ENCODE measurements at places on chromosomes 4 and X.

GRCh38 chr4:15414551-15415091 lies 13.2 kb upstream of the C1QTNF7 start:
- no peak for DNase-seq

- DNase-seq, result peak; percentile 29
Measured at GRCh38 chr4:42151568-42152506, 618 bp downstream of the BEND4 start.

DNA sequence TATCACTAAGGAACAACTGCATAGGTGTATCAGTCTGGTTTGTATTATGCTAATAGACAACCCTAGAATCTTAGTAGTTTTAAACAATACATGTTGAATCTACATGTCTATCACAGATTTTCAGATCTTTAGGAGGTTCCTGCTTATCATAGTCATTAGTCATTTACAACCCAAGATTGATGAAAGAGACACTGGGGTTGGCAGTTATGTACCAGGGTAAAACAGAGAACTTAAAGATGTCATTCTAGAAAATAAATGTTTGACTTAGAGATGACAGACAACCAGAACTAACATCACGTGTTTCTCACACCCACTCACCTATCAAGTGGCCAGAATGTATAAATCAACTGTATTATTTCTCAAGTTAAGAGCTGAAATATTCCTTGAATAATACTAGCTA lies 181.9 kb downstream of the PABPC4L start:
- DNase-seq, result no peak

GRCh38 chrX:107825698-107826237 lies at the start of gene MID2:
MID2 (plus strand) TSS chrX:107825866; CDS start chrX:107826427, 561 bp downstream.
- DNase-seq, result peak; percentile 15

DNA sequence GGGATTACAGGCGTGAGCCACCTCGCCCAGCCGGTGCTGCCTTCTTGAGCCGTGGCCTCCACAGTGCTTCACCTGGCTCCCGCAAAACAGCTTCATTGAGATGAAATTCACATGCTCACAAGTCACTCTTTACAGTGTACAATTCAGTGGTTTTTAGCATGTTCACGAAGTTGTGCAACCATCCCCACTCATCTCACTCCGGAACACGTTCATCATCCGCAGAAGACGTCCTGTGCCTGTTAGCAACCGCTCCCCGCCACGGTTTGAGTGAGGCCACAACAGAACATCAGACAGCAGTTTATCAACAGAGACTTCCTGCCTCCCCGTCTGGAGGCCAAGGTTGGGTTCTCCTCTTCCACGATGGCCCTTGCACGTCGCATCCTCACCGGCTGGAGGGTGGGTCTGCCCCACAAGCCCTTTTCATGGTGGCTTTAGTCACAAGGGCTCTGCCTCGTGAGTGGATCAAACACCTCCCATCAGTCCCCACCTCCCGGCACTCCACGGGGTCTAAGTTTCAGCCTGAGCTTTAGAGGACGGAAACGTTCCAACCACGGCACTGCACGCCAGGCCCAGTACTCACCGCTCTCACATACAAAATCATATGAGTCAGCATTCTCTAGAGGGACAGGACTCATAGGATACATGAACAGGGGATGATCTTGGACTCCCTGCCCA lies 29.6 kb upstream of the SPON2 start:
- peak; percentile 61 for DNase-seq

DNA sequence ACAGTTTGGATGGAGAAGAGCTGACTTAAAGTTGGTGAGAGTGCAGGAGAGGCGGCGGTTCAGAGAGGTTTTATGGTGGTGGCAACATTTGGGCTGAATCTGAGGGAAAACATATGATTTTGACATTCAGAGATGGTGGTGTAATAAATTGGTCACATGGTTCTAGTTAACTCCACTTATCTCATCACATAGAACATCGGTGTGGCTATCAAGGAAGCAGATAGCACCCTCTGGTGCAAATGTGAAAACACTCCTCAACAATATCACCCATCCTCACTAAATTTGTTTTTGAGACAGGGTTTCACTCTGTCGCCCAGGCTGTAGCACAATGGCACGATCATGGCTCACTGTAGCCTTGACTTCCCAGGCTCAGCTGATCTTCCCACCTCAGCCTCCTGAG lies 28.8 kb downstream of the SUPT20HL2 start:
- DNase-seq, result no peak

DNA sequence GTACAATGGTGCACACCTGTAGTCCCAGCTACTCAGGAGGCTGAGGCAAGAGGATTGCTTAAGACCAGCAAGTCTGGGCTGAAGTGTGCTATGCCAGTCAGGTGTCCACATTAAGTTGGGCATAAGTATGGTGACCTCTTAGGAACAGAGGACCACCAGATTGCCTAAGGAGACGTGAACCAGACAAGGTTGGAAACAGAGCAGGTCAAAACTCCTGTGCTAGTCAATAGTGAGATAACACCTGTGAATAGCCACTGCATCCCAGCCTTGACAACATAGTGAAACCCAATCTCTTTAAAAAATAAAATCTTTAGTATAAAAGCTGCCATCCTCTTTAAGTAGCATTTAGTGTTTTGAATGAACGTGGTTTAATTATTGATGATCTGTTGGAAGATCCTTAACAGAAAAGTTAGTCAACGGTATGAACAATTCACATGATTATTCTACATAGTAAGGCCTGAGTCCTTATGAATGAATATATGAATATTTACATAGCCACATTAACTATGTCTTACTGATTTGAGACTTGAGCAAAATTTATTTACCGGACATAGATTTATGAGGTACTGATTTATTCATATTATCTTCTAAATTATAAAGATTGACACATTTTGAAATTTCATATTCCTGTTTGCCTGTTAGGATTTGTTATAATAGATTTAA lies 63.2 kb downstream of the UBE2K start:
- no peak for DNase-seq

GRCh38 chrX:151570561-151570960 lies 7.1 kb downstream of the PASD1 start:
- DNase-seq, result no peak

DNA sequence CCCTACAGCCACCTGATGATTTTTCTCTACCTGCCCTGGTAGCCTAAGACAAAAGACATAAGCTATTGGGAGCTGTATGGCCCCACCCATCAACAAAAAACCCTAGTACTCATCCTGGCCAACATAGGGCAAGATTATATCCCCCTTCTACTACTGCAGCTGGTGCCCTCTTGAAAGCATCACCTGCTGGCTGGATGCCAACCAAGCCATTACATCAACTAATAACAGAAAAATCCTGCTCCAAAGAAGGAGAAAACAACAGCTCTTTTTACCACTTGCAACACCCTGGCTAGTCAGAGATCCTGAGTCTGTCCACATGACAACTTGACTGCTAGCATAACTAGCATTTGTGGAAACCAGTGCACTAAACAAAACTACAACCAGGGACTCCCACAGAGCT lies 43.6 kb upstream of the UPRT start:
- DNase-seq, result no peak

DNA sequence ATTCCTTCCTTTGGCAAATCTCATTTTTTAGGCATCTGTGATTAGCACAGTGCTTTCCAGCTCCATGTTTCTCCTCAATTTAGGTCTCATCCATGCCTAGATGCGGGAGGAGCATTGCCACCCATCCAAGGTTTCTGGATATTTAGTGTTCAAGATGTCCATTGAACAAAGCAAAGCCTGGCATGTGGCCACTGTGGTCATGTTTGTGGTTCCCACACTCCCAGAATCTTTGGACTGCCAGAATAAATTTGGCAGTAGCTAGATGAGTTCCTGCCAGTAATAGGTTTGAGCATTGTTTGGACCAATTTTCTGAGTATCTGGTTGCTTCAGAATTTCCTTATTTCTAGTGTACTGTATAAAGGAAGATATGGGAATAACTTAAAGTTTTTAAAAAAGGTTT lies 1124.1 kb downstream of the ADGRL3 start:
- no peak for DNase-seq

DNA sequence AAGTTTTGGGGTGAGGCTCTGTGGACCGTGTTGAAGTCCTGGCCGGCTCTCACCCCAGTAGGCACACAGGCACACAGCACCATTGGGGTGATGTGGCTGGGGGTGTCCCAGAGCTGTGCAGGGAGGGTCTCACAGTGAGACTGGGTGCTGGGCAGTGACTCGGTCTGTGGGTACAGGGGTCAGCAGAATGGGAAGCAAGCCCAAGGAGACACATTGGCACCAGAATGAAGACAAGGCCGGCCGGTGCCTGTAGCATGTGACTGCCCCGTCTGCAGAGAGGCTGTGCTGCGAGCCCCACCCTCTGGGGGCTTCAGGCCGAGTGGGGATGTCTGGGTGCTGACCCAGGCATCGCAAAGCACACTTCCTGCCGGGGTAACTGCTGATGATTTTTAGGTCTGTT lies 5.2 kb downstream of the MAEA start:
- DNase-seq, result no peak

GRCh38 chr4:93467484-93468155 lies 360.9 kb upstream of the ATOH1 start:
- no peak for DNase-seq

DNA sequence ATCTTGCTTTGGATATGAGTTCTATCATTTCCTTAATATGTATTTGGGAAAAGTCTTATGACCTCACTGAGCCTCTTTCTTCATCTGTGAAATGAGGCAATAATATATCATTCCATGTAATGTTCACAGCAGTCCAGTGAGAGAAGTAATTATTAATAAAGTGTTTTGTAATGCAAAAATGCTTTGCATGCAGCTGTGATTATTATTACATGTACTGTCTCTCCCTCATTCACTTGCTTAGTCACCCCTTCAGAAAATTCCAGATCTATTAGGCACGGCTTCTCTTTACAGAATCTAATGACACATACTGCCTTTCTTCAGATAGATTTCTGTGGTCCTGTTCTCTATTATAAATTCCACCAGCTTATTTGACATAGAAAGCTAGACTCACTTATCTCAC lies 53.5 kb upstream of the FGF13 start:
- DNase-seq, result no peak

DNA sequence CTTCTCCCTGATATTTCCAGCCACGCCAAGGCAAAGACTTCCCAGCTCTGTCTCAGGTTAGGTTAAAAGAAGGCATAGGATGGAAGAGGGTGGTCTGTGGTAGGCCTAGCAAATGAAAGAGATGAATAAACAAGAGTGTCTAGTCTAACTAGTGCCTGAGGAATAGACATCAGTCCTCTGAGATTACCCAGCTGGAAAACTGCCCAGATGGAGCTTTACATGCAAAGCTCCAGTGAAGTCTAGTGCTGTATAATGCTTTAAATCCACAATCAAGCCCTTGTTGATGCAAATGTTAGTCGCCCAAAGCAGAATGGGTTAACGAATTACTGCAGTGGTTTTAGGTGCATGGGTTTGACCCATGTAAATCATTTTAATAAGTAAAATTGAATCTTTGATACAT lies 24.8 kb upstream of the GUCY1B1 start:
- DNase-seq, result no peak

- no peak for DNase-seq
Measured at GRCh38 chr4:121070696-121071639, 1.4 kb downstream of the NDNF start.

DNA sequence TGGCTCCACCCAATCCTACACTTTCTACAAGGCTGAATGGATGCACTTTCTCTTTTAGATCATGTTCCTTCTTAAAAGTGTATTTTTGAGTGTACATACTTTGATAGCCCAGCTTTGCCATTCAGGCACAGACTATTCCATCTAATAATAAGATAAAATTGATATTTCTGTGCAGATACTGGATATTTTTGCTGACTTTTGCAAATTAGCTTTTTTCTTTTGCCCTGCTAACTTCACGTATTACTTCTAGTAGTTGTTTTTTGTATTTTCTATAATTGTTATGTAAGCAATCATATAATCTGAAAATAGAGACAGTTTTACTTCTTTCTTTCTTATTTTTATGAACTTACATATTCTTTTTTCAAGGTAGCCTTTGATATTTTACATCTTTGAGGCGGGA lies 13.5 kb upstream of the GYPA start:
- DNase-seq, result no peak

GRCh38 chrX:81957900-81958545 lies 756.1 kb downstream of the SH3BGRL start:
- no peak for DNase-seq

- DNase-seq, result no peak
Measured at GRCh38 chrX:151679798-151680402, 15.4 kb upstream of the PRRG3 start.

- no peak for DNase-seq
Measured at GRCh38 chrX:150871341-150871811, 27.1 kb downstream of the CD99L2 start.

DNA sequence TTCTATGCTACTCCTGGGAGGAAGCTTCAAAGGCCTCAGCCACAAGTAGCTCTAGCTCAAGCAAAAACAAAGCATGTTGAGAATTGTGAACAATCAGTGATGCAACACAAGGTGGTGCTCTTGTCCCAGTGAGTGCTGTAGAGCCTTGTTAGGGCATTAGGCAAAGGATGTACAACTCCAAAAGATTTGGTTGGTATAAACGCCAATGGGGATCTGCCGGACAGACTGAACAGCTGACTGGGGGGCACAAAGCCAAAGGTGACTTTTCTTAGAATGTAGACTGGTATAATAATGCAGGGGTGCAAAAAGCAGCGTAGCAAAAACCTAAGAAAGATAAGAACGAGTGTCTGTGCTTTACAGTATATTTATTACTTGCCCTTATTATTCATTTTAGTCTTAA lies 62.6 kb upstream of the ALB start:
- DNase-seq, result no peak

GRCh38 chrX:65607070-65607742 lies 60.2 kb upstream of the MSN start:
- DNase-seq, result no peak
